ENCODE measurements at places on chromosomes 4 and X.

GRCh38 chr4:188781655-188782054, 642.4 kb downstream of the TRIML1 start:
- DNase-seq = no peak

- DNase-seq = no peak
These were observed 56.6 kb upstream of the MAGED1 start for GRCh38 chrX:51836823-51837222.

- DNase-seq = no peak
These were observed 7.9 kb downstream of the PGRMC2 start for GRCh38 chr4:128279624-128280225.

- no peak for DNase-seq
These were observed 56.7 kb upstream of the PUDP start for GRCh38 chrX:7204619-7205018.

- no peak for DNase-seq
These were observed 1073.7 kb downstream of the PDHA2 start for GRCh38 chr4:96913441-96914080.

DNA sequence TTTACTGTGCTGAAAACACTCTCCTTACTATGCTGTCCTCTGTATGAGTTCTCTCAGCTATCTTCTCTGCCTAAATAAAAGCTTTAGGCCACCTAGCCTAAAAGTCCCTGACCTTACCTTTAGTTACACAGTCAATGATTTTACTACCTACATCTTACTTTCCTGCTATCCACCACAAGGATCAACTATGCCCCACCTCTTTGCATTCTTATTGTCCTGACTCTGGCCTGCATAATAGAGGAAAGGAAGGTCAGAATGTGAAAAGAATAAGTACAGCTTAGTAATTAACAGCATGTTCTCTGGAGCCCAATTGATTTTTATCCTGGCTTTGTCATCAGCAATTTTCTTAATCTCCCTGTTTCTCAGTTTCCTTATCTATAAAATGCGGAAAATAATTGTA, 1257.8 kb downstream of the RPA4 start:
- no peak for DNase-seq

- no peak for DNase-seq
These were observed 477.1 kb downstream of the PPARGC1A start for GRCh38 chr4:23412701-23413100.

DNA sequence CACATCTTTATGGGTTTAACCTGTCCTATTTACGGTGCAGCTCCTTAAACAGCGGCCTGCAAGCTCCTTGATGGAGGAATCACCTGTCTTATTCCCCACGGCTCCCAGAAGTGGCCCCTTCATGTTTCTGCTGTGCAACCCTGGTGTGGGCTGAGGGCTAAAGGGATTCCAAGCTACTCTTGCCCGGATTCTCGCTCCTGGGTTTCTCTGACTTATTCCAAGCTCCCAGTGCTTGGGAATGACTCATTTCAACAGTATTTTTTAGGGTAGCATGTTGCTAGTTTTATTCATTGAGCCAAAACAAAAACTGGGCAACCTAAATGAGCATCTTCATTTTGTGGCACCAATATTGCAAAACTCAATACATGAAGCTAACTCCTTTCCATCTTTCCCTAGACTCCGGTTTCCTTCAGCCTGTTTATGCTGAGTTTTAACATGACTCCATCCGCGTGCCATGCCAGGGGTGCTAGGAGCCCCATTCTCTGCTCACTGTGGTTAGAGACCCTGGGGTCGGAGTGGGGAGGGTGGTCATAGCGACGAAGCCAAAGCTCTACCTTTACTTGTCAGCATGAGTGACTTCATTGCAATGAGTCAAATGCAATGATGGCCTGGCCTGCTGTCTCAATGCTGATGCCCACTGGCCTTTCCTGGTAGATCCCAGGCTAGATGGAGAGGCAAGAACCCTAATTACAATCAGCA, 349.7 kb downstream of the NR3C2 start:
- no peak for DNase-seq

GRCh38 chr4:110270492-110271197, 72.2 kb upstream of the ELOVL6 start:
- peak; percentile 85 for DNase-seq

DNA sequence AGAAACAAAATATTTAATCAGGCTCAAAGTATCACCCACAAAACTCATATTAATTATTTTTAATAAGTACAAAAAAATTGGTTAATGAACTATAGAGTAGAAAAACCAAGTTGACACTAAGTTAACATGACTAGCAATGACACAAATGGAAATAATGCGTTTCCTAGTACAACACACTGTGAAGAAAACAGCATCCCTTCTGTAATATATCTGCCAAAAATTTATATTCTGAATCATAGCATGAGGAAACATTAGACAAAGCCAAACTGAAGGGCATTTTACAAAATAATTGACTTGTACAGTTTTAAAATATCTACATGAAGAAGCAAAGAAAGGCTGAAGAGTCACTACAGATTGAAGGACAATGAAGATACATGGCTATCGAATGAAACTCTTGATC, 477.6 kb upstream of the INTU start:
- no peak for DNase-seq

GRCh38 chr4:16817286-16817685, 81.2 kb downstream of the LDB2 start:
- no peak for DNase-seq

DNA sequence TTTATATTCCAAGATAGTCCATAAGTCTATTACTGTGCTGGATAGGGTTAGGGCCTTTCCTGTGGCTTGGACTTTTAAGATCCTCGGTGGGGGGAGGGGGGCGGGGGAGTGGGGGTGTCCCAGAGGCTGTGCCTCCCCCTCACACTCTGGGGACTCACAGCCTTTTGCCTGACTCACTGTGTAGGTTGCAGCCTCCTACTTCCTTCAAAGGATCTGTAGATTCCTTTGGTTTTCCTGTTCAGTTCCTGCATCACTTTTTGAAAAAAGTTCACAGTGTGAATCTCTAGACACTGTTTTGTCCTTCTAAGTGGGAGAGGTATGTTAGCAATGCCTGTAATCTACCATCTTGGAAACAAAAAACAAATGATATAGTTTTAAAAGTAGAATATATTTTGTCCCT, 999.9 kb downstream of the GLUD2 start:
- DNase-seq = no peak

- peak; percentile 48 for DNase-seq
These were observed 116.5 kb downstream of the MAML3 start for GRCh38 chr4:140037353-140038030.

DNA sequence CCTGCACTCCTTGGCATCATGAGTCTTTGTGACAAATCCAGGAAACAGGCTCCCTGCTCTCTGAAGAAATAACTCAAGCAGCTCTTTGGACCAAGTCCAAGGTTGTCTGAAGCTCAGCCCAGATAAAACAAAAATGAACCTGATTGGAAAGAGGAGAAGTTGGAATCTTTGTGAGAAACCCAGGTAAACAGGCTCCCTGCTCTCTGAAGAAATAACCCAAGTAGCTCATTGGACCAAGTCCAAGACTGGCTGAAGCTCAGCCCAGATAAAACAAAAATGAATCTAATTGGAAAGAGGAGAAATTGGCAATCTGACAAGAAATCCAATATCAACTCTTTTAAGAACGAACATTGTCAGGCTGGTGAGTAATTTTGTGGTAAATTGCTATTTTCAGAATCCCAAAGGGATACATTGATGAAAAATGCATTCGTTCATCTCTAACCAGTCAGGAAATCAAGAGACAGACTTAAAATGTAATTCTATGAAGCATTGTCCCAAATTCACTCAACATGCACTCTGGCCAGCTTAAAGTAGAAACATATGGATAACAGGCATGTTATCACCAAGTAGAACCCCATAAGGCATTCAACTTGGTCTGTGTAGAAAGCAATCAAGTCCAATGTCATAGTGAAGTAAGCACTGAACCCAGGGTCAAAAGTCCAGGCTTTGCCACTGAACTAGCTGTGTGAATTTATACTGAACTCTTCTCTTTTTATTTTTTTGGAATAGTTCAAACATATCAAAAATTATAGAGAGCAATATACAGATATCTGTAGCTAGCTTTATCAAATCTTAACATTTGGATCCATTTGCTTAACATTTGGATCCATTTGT, 16.8 kb upstream of the NFXL1 start:
- DNase-seq = peak; percentile 71

DNA sequence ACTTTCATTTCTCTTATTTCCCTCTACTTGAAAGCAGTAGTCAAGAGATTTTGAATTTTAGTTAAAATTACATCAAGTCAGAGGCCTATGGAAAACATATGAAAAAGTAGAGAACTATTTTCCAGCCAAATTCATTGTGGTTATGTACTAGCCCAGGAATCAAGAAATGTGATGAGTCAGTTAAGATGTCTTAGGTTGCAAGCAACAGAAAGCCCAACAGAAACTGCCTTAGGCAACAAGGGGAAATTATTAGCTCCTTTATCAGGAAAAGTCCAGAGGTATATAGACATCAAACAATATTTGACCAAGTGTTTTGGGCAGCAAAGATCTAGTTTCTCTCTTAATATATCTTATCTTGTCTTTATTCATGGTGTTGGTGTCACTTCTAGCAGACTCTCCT, 37.8 kb upstream of the FRMD7 start:
- no peak for DNase-seq

GRCh38 chr4:21709031-21709430, 239.5 kb downstream of the KCNIP4 start:
- DNase-seq = no peak

DNA sequence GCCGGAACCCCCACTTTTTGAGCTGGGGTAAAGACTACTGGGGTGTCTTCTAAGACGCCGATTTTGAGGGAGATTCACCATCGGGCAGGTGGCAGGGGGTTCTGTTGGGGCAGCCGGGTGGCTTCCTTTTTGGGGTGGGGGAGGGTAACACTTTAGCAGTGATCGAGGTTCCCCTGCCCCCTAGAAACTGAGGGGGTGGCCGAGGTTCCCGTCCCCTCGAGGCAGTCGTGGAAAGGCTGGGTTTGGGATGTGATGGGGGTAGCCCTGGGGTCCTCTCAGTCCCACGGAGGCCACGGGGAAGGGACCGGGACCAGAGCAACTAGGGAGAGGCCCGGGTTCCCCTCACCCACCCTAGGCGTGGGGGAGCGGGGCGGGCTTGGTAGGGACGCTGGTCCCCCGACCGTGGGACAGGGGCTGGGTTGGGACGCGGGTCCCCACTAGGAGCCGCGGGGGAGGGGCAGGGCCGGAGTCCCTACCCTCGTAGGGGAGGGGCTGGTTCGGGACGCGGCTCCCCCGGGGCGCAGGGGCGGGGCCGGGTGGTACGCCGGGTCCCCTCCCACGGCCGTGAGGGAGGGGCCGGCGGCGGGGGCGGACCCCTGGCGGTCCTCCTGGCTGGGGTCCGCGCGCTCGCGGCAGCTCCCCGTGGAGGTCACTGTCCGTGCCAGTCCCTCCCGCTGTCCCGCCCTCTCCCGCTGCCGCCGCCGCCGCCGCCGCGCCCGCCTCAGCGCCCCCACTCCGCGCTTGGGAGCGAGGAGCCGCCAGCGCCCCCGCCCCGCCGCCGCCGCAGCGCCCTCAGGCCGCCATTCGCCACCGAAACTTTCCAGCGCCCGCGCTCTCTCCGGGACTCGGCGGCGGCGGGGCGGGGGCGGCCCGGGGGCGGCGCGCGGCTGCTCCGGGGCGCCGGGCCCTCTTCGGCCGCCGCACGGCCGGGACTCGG, at the start of gene TBL1X:
Gene TBL1X (plus strand): TSS at position 624 of the 937 bp plus-strand sequence. CDS start 188,529 bp downstream, outside the sequence.
- DNase-seq = no peak

DNA sequence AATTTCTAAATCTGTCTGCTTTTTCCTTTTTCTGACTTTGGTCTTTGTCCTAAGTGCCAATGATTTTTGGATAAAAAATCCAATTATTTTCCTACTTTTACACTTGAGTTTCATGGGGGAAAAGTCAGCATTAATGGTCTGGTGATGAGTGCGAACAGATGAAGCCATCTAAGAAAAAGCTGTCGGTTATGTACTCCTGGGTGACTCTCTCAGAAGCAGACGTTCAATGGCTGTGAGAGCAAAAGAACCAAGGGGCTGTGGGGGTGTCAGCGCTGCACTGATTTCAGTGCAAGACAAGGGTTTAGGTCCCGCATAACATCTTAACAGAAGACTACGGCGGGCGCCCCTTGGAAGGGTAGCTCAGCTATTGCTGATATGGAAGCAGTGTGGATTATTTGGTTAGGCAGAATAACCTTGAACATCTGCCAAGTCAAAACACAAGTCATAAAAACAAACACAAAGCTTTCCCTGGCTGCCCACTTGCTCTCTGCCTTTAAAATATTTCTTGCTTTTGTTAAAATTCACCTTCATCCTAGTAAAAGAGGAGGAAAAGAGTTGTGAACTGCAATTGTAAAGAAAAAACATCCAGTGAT, 240.5 kb downstream of the MAML3 start:
- DNase-seq = no peak

- DNase-seq = no peak
These were observed 102.5 kb downstream of the SH3RF1 start for GRCh38 chr4:169167957-169168858.

GRCh38 chr4:26020083-26020668, 106.2 kb downstream of the SMIM20 start:
- no peak for DNase-seq

DNA sequence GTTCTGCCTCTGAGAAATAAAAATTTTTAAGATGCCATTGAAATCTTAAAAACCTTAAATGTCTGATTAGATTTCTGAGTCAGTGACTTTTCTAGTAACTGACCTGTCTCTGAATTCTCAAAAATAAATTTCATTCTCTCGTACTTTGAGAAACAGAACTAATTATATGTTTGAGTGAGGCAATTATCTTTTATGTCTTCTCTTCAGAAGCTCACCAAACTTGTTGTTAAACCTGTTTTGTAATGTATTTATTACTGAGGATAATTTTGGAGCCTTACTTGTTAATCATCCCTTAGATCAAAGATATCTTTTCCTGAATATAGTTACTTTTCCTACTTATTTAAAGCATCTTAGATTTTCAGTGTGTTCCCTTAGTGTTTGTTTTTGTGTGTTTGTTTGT, 64.5 kb upstream of the MMAA start:
- DNase-seq = no peak

- no peak for DNase-seq
These were observed 19.8 kb upstream of the DDX3X start for GRCh38 chrX:41314204-41314603.

GRCh38 chrX:16458208-16458607, 191.8 kb upstream of the S100G start:
- no peak for DNase-seq

- DNase-seq = no peak
These were observed 123.7 kb downstream of the CBR4 start for GRCh38 chr4:168886351-168886750.

DNA sequence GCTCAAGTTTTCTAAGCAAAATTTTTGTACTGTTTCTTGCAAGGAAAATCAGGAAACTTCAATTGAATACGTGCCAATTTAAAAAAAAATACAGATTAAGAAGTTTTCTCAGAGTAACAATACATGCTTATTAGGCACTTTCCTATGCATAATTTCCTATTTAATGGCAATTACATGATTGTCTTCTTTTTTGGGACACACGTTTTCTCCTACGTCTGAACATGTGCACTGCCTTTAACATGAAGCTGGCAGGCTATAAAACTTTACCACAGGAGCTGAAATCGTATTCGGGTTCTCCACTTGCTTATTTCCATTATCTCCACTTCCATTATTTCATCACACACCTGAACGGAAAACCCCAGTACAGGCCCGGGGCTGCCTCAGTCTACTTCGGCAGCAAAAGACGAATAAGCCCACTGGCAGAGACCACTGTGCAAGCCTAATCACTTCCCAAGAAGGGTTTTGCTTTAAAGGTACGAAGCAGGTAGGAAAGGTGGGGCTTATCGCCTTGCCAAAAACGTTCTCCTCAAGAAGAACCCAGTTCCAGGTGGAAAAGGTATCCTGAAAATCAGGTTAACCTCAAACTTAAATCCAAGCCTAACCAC, 575 bp downstream of the RCHY1 start:
- DNase-seq = no peak

Measured in HS-27A (cell line).